Stimulated activated CD8-positive, alpha-beta memory T cell treated with anti-CD3 and anti-CD28 coated beads, Interleukin-4, amount 100 ng/mL, for 48 hours (primary cell): ENCODE measurements at places on chromosomes 3 and 15.

- DNase-seq: no peak
Measured at GRCh38 chr15:51079226-51079625, 15.5 kb downstream of the TNFAIP8L3 start.

DNA sequence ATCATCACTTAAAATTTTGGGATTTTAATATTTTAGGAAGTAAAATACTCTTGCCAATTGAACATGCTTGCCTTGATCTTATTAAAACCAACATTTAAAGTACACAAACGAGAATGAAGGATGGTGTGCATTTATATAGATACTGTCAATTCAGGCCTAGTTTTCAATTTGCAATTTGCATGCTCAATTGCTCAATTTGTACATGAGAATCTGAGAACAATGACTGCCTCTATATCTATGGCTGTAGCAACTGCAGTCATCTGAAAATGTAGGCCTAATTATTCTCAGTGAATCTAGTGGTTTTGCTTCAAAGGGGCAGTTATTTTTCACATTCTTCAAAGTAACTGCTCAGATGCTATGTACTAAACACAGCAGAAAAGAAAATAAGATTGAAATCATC is 18.8 kb downstream of the ZBBX start:
- no peak for DNase-seq

GRCh38 chr15:64348455-64348854 is 7.5 kb downstream of the CSNK1G1 start:
- no peak for DNase-seq

DNA sequence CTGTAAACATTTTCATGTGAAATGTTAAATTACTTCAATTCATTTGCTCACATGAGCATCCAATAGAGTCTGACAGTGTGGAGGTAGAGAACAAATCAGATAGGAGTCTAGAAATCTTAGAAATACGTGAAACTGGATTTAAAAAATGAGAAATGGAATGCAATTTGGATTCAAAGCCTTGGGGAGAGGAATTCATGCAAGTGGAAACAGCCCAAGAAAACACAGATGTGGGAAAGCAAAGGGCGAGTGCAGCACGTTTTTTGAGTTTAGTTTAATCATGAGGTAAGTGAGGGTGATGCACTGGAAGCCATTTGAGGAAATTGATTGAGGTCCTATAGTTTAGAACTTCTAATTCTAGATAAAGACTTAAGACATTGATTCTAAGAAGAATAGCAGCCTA is 434.7 kb downstream of the C3orf38 start:
- no peak for DNase-seq

DNA sequence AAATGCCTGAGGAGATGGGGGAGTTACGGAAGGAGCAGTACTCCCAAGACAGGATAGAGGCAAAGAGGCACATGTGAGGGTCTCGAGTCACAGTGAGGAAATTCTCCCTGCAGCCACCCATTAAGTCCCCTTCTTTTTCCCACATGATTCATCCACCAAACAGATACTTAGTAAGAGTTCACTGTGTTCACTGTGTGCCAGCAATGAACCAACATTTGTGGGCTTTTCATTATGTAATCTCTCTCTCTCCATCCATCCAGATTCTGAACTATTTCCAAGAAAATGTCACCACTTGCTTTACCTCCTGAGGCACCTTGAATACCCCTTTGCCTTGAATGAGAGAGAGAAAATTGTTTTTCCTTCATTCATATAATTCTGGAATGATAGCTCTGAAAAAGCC is 24.6 kb upstream of the LRRFIP2 start:
- DNase-seq: no peak

DNA sequence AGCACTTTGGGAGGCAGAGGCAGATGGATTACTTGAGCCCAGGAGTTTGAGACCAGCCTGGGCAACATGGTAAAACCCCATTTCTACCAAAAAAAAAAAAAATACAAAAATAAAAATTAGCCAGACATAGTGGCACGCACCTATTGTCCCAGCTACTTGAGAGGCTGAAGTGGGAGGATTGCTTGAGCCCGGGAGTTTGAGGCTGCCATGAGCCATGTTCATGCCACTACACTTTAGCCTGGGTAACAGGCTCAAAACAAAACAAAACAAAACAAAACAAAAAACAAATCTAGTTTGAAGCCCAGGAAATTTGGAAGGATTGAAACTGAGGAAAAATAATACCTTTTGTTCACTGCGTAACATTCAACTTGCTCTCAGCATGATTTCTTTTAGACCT is 16.6 kb downstream of the TMOD3 start:
- no peak for DNase-seq

- no peak for DNase-seq
Measured at GRCh38 chr3:139757448-139758030, 79.8 kb upstream of the NMNAT3 start.

DNA sequence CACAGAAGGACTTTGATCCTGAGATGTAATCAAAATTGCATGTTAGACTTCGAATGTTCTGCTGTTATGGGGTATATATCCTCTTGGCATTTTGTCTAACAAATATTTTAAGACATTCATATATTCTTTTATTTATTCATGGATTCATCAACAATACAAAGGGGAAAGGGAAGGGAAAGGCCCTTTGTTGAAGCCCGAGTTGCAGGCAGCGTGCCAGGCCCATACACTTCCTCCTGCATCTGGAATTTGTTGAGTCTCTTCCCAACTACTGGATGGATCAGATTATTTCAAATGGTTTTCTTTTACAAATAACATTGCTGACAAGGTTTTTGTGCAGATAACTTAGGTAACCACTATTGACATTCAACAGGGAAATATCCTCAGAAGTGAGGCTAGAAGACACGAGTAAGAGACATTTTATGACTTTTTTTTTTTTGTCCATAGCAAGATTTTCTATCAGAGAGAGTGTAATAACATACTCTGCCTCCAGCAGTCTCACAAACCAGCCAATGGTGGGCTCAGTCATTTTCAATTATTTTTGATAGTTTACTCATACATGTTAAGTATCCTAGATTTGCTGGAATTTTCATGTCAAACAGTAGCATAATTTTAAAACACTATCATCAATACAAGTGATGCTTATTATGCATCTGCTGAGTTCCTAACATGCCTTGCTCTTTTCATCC is 94.3 kb downstream of the RPL39L start:
- no peak for DNase-seq

DNA sequence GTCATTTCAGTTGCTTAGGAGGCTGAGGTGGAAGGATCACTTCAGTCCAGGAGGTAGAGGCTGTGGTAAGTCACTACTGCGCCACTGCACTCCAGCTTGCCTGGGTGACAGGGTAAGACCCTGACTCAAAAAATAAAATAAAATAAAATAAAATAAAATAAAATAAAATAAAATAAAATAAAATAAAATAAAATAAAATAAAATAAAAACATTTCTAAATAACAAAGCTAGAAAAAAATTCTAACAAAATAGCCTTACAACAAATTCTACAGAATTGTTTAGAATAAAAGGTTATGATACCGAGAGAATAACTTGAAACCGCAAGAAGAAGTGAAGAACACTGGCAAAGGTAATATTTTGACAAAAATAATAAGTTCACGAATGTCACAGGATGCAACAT is 794.3 kb downstream of the NR2F2 start:
- DNase-seq: no peak

- DNase-seq: no peak
Measured at GRCh38 chr3:49714728-49715550, 4.5 kb downstream of the AMIGO3 start.

GRCh38 chr15:59274126-59274970 is 67.7 kb downstream of the LDHAL6B start:
- DNase-seq: no peak

- no peak for DNase-seq
Measured at GRCh38 chr3:69724722-69725435, 14.4 kb upstream of the MITF start.

- DNase-seq: no peak
Measured at GRCh38 chr3:142946861-142947260, 16.6 kb downstream of the PAQR9 start.
